ENCODE measurements at places on chromosomes 5 and 9. TPM values are rescaled to one million over a fixed set of nuclear protein-coding genes. Genes with fewer than 3 reads are reported as not detected.

AK8 gene
- not detected for total RNA-seq

OTULINL gene
- 4.7 TPM for total RNA-seq

RNF208 gene
- total RNA-seq, result 10.7 TPM

TYRP1 gene
- not detected for total RNA-seq

GRM6 gene
- total RNA-seq, result not detected

PLPPR1 gene
- not detected for total RNA-seq

NR5A1 gene
- 0.18 TPM for total RNA-seq

ANKRD31 gene
- not detected for total RNA-seq

IFNA21 gene
- not detected for total RNA-seq

ELOVL7 gene
- total RNA-seq, result 0.95 TPM

PHF24 gene
- not detected for total RNA-seq

PKD2L2 gene
- total RNA-seq, result not detected

WDR5 gene
- total RNA-seq, result 43.7 TPM

GLDC gene
- total RNA-seq, result 117 TPM

SMC5 gene
- 21.1 TPM for total RNA-seq

COL5A1 gene
- 0.13 TPM for total RNA-seq

LRRC19 gene
- total RNA-seq, result not detected

PROP1 gene
- not detected for total RNA-seq

DNA sequence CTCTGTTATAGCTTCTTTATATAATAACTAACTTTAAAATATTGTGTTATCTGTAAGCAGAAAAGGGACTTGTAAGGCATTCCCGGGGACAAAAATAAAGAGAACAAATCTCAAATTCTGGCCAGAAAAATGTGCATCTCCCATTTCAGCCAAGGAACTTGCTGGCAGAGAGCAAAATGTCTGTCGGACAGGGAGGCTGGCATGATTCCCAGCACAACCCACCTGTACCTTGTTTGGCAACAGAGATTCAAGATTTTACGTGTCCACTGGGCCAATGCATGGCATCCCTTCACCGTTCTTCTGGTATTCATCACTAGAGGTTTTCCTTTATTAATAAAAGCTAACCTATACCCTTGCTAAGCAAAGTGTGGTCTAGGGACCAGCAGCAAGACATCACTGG is 566.6 kb downstream of the PSAT1 start:
- DNase-seq, result no peak

- DNase-seq, result no peak
These were observed 31.7 kb upstream of the PRXL2C start for GRCh38 chr9:96686638-96687335.

DNA sequence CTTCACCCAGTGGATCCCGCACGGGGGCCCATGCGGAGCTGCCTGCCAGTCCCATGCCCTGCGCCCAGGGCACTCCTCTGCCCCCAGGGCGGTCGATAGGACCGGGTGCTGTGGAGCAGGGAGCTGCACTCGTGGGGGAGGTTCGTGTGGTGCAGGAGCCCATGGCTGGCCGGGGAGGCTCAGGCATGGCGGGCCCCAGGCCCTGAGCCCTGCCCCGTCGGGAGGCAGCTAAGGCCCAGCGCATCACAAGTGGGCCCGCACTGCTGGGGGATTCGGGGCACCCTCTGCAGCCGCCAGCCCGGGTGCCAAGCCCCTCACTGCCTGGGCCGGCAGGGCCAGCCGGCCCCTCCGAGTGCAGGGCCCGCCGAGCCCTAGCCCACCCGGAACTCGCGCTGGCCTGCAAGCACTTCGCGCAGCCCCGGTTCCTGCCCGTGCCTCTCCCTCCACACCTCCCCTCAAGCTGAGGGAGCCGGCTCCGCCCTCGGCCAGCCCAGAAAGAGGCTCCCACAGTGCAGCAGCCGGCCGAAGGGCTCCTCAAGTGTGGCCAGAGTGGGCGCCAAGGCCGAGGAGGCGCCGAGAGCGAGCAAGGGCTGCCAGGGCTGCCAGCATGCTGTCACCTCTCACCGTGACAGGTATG is 221.1 kb upstream of the RORB start:
- no peak for DNase-seq

- DNase-seq, result no peak
These were observed 16.5 kb upstream of the AHRR start for GRCh38 chr5:305050-305449.

- no peak for DNase-seq
These were observed 984 bp upstream of the MRPS2 start for GRCh38 chr9:135499326-135500070.

DNA sequence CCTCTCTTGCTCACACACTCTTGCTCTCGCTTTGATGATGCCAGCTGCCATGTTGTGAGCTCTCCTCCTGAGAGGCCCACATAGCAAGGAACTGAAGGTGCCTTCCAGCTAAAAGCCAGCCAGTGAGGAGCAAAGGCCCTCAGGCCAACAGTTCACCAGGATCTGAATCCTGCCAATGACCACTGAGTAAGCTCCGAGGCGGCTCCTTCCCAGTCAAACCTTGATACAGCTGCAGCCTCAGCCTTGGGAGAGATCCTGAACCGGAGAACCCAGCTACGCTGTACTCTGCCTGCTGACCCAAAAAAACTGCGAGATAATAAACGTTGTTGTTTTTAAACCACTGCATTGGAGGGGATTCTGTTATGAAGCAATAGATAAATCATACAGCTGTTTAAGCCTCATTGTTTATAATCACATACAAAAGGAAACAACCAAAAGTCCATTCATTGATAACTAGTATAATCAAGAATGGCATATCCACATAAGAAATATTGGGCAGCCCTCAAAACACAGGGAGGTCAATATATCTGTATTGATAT is 49.0 kb upstream of the IFNK start:
- no peak for DNase-seq

- DNase-seq, result no peak
These were observed 57.5 kb downstream of the CEMIP2 start for GRCh38 chr9:71710856-71711255.

- no peak for DNase-seq
These were observed 26.2 kb upstream of the SNX18 start for GRCh38 chr5:54491326-54491725.

DNA sequence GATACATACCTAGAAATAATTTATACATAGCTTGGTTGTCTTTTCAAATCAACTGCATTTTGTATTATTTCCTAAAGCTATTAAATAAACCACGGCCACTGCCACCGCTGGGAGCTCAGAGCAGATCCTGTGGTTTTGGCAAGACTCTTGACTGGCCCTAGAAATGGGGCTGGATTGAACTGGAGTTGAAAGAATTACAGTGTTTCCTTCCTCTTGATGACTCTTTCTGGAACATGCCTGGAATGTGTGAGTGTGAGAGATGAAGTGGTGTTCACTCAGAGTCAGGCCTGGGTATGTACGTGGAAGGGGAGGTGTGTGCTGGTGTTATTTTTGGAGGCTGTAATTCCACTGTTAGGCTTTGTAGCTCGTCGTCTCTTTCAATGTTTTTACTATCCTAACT is 45.9 kb downstream of the TEK start:
- no peak for DNase-seq

GRCh38 chr5:171162165-171162564 is 146.9 kb upstream of the TLX3 start:
- no peak for DNase-seq

GRCh38 chr5:228886-229285 is 10.8 kb downstream of the SDHA start:
- DNase-seq, result no peak

- DNase-seq, result no peak
These were observed 3.1 kb upstream of the DOCK8 start for GRCh38 chr9:211557-211956.

- no peak for DNase-seq
These were observed 111.2 kb upstream of the IER5L start for GRCh38 chr9:129289131-129289731.

DNA sequence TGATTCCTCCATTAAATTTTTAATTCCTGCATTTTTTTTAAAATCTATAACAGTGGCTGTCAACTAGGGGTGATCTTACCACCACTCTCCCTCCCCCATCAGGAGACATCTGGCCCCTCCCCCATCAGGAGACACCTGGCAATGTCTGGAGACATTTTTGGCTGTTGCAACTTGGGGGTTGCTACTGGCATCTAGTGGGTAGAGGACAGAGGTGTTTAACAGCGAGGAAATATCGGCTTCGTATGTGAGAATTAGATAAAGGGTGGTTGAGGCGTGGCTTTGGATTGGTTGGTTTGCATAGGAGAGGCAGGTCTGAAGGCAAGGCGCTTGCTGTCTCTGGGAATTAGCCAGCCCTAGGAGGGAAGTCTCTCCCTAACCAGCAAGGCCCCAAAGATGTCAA is 10.5 kb downstream of the CDHR2 start:
- no peak for DNase-seq

GRCh38 chr9:109652971-109653370 is 127.0 kb upstream of the PALM2AKAP2 start:
- DNase-seq, result no peak

DNA sequence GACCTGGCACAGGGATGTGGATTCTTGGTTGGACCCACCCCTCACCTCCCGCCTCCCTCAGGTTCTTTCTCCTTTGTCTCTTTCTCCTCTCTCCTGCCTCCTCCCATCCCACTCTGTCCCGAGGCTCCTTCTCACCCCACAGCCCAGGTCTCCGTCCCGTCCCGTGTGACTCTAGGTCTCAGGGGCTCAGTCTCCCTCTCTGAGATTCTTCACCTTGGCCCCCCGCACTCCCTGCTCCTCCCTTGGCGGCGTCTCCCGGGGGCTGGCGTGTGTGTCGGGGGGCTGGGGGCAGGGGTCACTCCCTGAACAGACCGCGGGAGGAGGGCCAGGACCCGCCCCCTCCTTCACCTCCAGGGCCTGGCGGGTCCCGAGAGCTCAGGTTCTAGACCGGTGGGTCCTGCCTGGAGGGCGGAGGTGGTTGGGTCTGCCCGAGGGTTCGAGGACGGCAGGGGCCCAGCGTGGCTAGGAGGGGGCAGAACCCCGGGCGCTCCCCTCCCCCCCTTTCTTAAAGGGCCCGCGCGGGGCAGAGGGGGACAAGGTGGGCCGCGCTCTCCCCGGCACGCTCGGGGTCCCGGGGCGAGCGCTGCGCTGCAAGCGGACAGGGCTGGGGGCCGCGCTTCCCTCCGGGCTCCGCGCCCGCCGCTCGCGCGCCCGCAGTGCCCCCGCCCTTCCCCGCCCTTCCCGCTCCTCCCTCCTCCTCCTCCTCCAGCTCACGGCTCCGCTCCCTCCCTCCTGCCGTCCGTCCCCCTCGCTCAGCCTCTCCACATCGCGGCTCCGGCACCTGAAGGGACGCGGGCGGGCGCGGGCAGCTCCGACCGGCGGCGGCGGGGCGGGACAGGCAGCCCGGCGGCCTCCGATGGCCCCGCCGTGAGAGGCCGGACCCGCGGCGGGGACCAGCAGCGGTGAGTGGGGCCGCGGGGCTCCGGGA is at the start of gene PSD2:
Gene PSD2, plus strand, starts transcription at position 735 of the 928 bp plus-strand sequence. CDS start 13,633 bp downstream, outside the sequence.
- DNase-seq, result no peak

DNA sequence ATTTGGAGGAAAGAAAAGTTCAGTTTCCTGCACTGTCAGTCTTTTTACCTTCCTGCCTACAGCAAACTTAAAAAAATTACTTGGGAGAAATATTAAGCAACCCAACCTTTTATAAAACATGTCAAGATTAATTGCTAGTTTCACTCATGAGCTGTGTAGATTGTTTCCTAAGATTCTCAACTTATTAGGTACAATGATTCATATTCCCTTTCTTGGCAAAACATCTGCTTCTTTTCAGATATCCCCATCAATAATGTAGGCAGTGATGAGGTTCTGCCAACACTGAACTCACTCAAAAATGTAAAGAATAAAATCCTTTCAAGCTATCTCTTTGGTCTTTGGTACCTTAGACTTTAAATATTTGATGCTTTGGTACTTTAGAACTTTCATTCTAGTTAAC is 56.0 kb downstream of the ISL1 start:
- DNase-seq, result no peak

- no peak for DNase-seq
These were observed 6.7 kb downstream of the CCDC187 start for GRCh38 chr9:136297016-136297691.

GRCh38 chr5:147398860-147399259 is 111.0 kb downstream of the DPYSL3 start:
- no peak for DNase-seq

DNA sequence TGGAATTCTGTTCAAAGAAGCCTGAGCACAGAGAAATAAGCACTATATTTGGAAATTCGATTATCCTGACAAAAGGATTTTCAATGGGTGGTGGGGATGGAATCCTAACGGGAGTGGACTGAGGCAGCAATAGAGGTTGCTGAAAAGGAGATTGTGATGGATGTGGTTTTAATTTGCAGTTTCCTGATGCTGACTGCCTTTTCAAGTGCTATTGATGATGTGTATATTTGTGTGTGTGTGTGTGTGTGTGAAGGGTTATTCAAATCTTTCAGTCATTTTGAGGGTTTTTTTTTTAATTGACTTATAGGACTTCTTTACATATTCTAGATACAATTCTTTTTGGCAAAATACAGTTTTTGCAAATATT is 614.5 kb downstream of the HINT1 start:
- DNase-seq, result no peak

GRCh38 chr9:95264954-95265615 is 52.4 kb downstream of the FANCC start:
- DNase-seq, result no peak

DNA sequence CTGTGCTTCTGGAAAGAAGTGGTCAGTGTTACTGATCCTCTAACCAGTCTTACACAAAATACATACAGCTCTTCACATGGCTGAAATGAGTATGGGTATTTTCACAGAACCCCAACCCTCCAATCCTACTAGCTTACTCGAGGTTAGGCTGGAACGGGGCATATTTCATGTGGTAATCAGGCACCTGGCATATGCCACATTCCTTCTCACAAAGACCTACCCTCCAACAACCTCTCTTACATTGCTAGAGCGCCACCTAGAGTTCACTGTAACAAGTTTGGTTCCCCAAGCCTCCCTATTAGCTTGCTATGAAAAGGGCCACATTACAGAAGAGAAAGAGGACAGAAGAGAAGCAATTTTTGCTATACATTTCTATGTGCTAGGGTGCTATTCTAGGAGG is 597.3 kb downstream of the PRELID2 start:
- no peak for DNase-seq

GRCh38 chr9:16184964-16185646 is 632.3 kb downstream of the CCDC171 start:
- no peak for DNase-seq

GRCh38 chr5:106757672-106758071 is 913.1 kb downstream of the EFNA5 start:
- DNase-seq, result no peak

- no peak for DNase-seq
These were observed 786 bp upstream of the NTNG2 start for GRCh38 chr9:132160802-132161742.

DNA sequence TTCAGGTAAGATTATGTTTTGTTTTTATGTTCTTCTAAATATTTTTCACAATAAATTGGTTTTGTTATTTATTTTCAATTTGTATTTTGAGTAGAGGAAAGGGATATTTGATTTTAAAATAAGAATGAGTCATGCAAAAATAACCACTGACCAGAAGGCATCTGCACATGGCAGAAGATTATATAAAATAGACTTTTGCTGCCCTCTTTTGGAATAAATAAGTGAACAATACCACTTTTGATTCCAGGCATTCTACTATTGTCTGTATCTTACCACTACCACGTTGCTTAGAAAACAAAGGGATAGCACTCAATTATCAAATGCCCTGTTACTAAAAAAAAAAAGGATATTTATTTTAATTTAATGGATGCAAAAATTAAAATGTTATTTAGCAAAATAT is 227.3 kb upstream of the ITGA1 start:
- no peak for DNase-seq

- no peak for DNase-seq
These were observed 54.6 kb downstream of the KCNT1 start for GRCh38 chr9:135756576-135756975.

GRCh38 chr5:124735169-124735858 is 11.1 kb downstream of the ZNF608 start:
- no peak for DNase-seq

- no peak for DNase-seq
These were observed 194.2 kb downstream of the NSG2 start for GRCh38 chr5:174239718-174240117.

Data from GM12878 (cell line).